NCI-H524 (cell line): ENCODE measurements at places on chromosomes 6 and 20.

DNA sequence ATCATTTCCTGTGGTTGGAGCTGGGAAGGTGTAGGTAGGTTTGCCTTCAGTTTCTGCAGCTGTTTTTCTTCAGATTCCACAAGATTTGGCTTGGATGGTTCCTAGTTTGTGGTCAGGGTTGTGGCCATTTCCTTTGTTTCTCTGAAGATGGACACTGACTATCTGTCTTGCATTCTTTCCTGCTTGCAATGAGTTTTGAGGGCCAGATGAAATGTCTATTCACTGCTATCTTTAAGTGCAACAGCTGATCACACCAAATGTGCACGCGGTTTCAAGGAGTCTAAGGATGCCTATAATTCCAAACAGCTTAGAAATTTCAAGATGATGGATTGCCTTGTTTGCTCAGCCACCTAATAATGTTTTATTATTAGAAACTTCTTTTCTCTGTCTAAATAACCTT lies 28.4 kb downstream of the IL20RA start:
- peak; percentile 59 for DNase-seq

- DNase-seq = no peak
Observed at GRCh38 chr6:110517601-110518281, 41.3 kb upstream of the SLC22A16 start.

- no peak for DNase-seq
Observed at GRCh38 chr6:19368511-19368910, 468.7 kb upstream of the ID4 start.

DNA sequence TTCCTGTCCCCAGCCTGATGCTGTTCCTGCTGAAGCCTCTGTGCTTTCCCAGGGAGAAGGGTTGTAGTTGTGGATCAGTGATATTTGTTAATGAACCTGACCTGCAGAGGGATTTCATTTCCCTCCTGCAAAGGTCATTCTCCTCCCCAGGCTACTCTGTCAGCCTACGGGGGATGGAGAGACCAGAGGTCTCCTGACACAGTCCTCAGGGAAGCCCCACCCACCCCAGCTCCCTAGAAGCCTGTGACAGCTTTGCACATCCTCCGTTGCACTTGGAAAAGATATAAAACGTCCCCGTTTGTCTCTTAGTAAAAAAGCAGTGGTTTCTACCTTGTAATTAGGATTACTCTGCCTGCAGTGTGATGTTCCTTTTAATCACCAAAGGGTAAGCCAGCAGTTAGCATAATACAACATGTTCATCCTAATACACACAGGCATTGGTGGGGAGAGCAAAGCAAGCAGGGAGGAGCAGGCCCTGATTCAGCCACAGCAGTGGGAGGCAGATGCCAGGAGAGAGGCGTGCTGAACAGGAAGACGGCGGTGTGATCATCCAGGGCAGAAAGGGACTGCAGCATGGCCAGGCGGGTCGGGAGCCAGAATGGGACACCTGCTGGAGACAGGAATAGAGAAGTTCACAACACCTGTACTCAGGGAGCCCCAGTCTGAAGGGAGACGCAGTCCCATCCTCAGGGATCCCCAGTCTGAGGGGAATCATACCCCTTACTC lies 293.5 kb downstream of the LRFN2 start:
- no peak for DNase-seq

- DNase-seq = no peak
Observed at GRCh38 chr6:84979541-84979940, 215.1 kb upstream of the TBX18 start.

DNA sequence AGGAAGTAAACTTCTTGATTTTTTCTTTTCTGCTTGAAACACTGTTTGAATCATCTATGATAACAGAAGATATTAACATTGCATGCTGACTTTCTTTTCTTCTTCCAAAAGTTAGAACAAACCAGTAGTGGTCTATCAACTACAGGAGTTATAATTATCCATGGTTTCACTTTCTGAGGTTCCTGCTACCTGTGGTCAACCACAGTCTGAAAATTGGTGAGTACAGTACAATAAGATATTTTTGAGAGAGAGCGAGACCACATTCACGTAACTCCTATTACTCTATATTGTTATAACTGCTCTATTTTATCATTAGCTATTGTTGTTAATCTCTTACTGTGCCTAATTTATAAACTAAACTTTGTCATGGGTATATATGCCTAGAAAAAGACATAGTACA lies 86.1 kb downstream of the MAP7 start:
- no peak for DNase-seq

- DNase-seq = no peak
Observed at GRCh38 chr6:17032988-17033634, 68.7 kb upstream of the STMND1 start.

- no peak for DNase-seq
Observed at GRCh38 chr6:168052291-168052891, 26.6 kb downstream of the FRMD1 start.

DNA sequence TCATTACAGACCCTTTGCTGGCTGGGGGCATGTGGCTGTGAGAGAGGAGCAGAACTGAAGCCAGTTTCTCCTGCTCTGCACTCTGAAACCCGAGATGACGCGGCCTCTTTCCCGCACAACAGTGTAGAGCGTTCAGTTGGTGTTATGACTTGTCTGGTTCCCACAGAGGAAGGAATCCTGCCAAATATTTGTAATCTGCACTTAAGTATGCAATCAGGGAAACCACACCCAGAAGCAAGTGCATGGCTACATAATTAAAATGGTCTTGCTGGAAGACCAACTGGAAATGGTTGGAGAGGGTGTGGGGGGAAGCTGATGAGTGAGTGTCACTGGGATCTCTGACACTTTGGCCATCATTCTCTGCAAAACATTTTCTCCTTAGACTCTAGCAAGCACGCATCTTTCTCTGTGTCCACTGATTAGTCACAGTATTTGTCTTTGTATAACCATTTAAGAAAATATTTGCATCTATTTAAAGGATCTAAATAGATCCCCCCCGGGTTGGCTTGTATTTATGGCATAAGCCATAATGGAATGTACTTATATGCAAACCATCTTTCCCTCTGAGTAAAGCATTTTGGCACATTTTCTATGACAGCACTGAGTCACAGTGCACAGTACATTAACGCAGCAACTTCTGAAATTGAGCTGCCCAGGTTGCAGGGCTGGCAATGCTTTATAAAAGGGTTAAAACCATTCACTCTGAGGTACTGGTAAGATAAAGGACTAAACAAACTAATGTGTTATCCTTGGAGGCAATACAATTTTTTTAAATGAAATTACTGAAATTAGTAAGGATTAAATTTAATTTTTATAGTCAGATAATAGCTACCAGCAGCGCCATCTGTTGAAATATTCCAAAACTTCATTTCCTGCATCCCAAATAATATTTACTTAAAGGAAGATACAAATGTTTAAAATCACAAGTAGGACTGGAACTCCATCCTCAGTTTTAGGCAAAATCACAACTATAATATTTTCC lies 76.7 kb downstream of the FOXC1 start:
- peak; percentile 59 for DNase-seq

GRCh38 chr6:67449602-67450001 lies 1185.5 kb upstream of the ADGRB3 start:
- no peak for DNase-seq

DNA sequence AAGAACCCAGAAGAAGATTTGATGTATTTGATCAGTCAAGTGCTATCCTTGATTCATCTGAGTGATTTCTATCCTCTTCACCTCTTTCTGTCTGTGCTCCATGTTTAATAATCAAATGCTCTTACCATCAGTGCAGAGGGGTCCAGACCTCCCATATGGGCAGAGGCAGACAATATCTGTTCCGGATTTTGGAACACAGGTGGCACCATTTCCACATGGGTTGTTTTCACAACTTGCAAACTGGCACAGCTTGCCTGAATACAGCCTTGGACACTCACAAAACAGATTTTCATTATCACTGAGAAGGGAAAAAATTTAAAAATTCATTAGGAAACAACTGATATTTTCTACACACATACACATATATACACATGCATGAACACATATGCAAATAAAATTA lies 228.5 kb downstream of the PHF3 start:
- DNase-seq = peak; percentile 13

- peak; percentile 91 for DNase-seq
Observed at GRCh38 chr6:114432400-114432799, 89.6 kb upstream of the HS3ST5 start.

- no peak for DNase-seq
Observed at GRCh38 chr6:110415086-110415916, at the start of gene DDO. Gene DDO, minus strand, starts transcription at chr6:110415575. Its CDS starts 2,113 bp downstream, at chr6:110413462.

DNA sequence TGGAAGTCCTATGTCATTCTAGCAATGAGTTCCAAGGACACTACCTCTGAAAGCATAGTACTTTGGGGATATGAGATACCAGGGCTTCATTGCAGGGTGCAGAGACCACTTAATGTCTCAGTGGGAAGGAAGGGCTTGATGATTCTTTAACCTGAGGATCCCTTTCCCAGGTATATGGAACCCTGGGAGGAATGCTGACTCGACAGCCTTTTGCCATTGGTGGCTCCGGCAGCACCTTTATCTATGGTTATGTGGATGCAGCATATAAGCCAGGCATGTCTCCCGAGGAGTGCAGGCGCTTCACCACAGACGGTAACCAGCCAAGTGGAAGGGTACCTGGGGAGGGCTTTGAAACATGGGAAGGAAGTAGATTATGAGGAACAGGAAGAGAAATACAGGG lies 4.2 kb downstream of the PSMB9 start:
- DNase-seq = no peak

- DNase-seq = no peak
Observed at GRCh38 chr6:131999545-132000146, 48.5 kb upstream of the CCN2 start.

GRCh38 chr6:123888771-123889513 lies 85.3 kb downstream of the NKAIN2 start:
- no peak for DNase-seq

GRCh38 chr20:1747953-1748577 lies 90.5 kb upstream of the SIRPG start:
- DNase-seq = no peak

GRCh38 chr6:105641504-105641903 lies 238.6 kb upstream of the PREP start:
- no peak for DNase-seq

DNA sequence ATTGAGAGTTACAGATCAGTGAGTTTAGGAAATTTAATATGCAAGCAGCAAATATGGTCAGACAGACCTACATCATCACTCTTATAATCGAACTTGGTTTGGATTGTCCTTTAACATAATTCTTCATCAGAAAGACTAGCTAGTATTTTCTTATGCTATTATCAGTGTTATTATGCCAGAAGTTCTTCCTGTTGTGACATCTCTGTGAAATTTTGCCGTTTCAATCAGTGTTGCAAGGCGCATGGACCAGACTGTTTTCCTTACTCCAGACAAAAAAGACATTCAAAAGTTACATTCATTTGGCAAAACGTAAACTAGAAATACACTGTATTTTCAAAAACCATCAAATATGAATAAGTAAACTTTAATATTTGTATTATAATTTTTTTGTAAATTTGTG lies 5.7 kb upstream of the TENT5A start:
- DNase-seq = no peak
